ENCODE measurements at places on chromosomes 3 and 15.
A peak's percentile ranks its signal among the peaks of the same experiment; 100 is the strongest.

DNA sequence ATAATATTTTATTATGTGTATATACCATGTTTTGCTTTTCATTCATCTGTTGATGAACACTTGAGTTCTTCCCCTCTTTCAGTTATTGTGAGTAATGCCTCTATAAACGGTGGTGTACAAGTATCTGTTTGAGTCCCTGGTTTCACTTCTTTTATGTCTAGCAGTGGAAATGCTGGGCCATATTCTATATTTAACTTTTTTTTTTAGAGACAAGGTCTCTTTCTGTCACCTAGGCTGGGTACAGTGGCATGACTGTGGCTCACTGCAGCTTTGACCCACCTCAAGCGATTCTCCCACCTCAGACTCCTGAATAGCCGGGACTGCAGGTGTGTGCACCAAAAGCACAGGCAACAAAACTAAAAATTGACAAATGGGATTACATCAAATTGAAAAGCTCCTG, 19.9 kb downstream of the GOLM2 start:
- DNase-seq: no peak

GRCh38 chr15:78932258-78932808, 12.5 kb downstream of the CTSH start:
- no peak for DNase-seq

- no peak for DNase-seq
These were observed 58.1 kb downstream of the DGKG start for GRCh38 chr3:186303965-186304364.

DNA sequence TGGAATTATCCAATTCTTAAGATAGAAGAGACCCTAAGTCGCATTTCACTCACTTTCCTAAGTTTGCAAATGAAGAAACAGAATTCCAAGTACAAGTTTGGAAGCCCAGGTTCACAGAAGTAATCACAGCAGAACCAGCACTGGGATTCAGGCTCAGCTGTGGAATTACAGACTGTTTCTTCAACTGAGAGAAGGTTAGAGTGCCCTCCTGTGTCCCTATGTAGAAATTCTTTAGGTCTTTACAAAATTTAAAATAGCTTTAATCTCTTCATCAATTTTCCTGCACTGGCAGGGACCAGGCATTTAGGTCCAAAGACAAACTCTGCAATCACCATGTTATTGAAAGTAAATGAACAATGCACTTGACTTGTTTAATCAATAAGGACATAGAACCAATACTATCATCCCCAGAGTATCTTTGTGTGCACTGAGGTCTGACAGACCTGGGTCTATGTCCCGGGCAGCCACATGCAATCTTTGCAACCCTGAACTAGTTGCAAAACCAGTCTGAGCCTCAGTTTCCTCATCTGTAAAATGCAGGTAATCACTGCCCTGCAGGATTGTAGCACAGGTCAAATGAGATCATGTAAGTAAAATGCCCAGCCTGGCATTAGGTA, 96.3 kb upstream of the ZBED2 start:
- DNase-seq: peak; percentile 58

- no peak for DNase-seq
These were observed 28.9 kb upstream of the LPP start for GRCh38 chr3:188125076-188125475.

DNA sequence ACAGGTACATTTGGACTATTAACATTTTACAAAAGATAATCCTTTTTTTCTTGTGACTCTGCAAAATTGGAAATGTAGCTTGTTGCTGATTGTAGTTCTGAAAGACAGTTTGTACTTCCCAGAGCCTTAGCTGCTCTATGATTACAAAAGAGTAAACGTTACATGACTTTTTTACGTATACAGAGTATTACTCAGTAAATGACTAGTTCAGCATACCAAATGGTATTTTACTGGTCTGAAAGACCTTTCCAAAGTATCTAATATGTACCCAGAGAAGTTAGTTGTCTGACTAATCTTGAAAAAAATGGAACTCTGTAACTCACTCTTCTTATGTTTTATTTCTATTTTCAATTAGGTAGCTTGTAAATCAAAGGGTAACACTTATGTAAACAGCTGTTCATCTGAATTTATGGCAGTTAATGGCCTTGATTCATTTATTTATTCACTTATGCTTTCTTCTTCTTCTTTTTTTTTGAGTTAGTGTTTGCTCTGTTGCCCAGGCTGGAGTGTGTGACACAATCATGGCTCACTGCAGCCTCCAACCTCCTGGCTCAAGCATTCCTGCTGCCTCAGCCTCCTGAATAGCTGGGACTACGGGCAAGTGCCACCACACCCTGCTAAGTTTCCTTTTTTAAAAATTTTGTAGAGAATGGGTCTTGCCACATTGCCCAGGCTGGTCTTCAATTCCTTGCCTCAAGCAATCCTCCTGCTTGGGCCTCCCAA, 151.7 kb downstream of the C3orf38 start:
- no peak for DNase-seq

- peak; percentile 79 for DNase-seq
These were observed 3.6 kb downstream of the FOXP1 start for GRCh38 chr3:71579935-71580406.

DNA sequence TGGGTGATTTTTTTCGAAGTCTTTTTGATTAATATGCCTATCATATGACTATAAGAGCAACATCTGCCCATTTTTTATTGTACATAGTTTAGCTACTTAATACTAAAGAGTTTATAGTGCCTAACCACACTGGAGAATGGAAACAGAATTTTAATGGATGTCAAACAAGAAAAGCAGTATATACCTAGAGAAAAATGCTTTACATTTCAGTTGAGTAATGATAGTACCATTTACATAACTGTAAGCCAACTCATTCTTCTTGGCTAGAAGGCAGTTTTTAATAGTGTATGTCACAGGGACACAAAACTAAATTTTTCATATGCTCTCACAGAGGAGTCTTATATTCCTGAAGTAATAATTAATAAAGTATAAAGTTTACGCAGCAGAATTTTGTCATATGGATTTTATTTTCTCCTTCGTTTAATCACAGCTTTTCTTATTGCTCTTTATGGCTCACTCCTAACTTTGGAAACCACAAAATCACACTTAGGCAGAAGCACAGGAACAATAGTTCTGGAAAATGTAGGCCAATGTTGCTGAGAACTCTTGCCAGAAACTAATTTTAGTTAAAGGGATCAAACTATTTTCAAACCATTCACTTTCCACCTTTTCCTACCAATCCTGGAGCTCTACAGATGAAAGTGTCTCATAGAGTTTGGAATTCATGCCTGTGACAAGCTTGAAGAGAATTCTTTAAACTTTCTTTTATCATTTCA, 243.6 kb downstream of the ZIC1 start:
- DNase-seq: peak; percentile 77

GRCh38 chr3:25652921-25653320, 11.8 kb downstream of the TOP2B start:
- DNase-seq: peak; percentile 4

GRCh38 chr3:134282659-134283047, 32.0 kb upstream of the RYK start:
- no peak for DNase-seq

DNA sequence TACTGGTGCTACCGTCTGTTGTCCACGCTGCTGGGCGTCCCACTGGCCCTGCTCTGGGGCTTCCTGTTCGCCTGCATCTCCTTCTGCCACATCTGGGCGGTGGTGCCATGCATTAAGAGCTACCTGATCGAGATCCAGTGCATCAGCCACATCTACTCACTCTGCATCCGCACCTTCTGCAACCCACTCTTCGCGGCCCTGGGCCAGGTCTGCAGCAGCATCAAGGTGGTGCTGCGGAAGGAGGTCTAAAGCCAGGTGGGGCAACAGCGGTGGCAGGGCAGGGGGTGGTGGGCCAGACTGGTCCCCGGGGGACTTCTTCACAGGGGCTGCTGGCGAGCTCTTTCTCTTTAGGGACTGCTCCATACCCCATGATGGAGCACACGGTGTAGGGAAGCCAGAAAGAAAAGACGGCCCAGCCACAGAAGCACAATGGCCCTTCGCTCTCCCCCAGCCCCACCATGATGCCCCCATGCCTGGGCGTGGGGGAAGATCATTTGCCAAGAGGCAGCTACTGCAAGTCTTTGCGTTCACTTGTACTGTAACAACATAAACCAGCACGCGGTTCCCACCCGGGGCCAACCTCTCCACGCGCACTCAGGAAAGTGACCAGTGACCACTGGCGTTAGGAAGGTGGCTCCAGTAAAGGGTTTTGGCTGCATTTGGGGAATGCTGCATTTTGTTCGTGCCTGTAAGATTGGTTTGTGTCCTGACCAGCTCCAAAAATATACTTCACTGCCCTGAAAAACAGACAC, 12.2 kb downstream of the CAV3 start:
- no peak for DNase-seq

DNA sequence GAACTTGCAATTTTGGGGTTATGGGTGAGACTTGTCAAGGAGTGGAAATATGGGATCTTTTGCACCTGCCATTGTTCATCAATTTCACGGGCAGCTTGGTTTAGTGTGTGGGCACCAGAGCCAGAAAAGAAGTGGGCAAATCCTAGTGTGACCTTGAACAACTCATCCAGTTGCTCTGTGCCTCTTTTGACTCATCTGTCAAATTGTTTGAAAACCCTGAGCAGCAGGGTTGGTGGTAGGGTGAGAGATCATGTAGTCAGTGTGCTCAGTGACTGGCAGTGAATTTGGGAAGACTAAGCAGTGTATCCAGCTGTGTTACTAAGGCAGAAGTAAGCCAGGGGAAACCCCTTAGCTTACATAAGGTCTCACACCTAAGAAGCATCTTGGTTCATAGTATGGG, 293.0 kb upstream of the TRIM42 start:
- DNase-seq: no peak

- peak; percentile 43 for DNase-seq
These were observed 46.3 kb downstream of the LSM3 start for GRCh38 chr3:14224895-14225294.

GRCh38 chr3:20078194-20078714, 38.0 kb downstream of the KAT2B start:
- no peak for DNase-seq

- peak; percentile 4 for DNase-seq
These were observed 13.2 kb downstream of the NR1I2 start for GRCh38 chr3:119794971-119795612.

GRCh38 chr3:168617658-168618057, 521.9 kb upstream of the GOLIM4 start:
- DNase-seq: no peak

DNA sequence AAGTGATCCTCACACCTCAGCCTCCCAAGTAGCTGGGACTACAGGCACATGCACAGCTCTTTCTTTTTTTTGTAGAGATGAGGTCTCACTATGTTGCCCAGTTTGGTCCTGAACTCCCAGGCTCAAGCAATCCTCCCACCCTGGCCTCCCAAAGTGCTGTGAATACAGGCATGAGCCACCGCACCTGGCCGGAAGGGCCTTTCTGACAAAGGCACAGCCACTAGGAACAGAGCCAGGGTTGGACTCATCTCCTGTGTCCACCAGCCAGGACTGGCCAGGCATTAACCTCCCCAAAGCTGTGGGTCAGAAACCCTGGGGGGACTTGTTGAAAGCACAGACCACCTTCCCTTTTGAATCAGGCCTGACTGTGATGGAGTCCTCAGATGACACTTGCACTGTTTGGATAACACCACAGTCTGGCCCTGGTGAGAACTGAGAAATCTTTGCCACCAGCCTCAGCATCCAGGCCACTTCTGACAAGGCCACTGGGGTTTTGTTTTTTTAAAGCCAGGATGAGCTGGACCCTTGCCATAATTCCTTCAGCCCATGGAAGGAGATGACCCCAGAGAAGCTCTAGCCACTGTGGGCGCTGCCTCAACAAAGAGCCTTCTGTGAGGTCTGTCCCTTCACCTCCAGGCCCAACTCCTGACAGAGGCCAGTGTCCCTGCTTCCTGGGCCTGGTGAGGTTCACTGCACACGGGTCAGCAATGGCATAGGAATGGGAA, 4.8 kb downstream of the TKT start:
- DNase-seq: no peak

GRCh38 chr15:43095708-43096347, 10.0 kb downstream of the UBR1 start:
- DNase-seq: peak; percentile 40

DNA sequence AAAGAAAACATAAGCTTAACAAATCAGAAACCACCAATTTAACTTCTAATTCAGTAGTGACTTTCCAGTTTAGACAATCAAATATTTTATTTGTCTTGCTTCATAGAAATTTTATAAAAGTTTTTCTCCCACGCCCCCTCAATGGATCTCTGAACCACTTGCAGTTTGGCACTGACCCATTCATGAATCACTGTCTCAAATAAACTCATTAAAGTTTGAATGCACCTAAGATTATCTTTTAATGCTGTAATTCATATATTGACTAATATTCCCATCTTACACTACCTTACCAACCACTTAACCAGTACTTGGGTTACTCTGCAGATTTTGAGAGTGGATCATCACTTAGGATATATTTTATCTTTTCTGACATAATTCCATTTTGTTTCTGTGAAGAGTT, 880.2 kb downstream of the OTOL1 start:
- DNase-seq: no peak

GRCh38 chr15:61063875-61064320, 165.2 kb downstream of the RORA start:
- DNase-seq: no peak

- no peak for DNase-seq
These were observed 6.1 kb upstream of the SLC25A38 start for GRCh38 chr3:39376959-39377634.

DNA sequence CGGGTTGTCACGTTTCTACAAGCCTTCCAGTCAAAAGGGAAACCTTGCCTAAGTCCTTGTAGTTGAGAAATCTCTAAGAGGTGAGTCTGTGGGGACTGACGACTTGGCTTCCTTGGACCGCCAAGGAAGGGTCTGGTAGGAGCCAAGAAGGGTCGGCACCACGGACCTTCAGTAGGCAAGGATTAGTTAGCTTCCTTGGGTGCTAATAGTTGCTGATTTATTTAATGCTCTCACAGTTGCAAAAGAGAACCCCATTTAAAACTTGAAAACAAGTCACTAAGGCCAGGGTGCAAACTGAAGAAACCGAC, 361 bp upstream of the LCMT2 start:
- no peak for DNase-seq
